ENCODE measurements at places on chromosomes 6 and 20. TPM values are rescaled to one million over a fixed set of nuclear protein-coding genes. Genes with fewer than 3 reads are reported as not detected.

FRS3 gene
- 1.5 TPM for total RNA-seq

HLA-DRB5 gene
- not detected for total RNA-seq

TTBK1 gene
- total RNA-seq, result not detected

DNA sequence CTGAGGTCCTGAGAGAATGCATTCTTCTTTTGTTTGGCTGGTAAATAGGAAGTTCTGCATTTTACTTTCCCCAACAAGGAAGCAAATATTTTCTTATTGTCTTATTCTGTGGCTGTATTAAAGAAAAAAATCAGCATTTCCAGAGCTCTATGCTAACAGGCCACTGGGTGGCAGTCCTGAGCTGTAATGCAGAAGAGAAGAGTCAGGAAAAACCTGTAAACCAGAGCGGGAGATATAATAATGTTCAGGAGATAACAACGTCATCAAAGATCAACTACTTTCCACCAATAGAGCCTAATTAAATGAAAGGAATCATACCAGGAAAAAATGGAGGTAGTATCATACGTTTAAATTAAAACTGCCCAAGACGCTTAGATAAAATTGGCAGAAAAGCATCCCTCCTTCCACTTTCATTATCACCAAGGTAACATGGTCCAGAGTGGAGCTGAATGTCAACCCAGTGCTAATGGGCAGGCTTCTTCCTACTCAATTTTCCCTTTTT, 55.6 kb upstream of the CARMIL1 start:
- no peaks in the 10 kb centered on the region for H3K36me3 ChIP-seq
- H3K27ac ChIP-seq, result no peak overlapping the region
- H3K27me3 ChIP-seq, result no peaks in the 10 kb centered on the region
- peak overlapping the region; percentile 15 for H3K4me3 ChIP-seq
- H3K4me1 ChIP-seq, result peaks cover 7% of the 10 kb centered on the region

DNA sequence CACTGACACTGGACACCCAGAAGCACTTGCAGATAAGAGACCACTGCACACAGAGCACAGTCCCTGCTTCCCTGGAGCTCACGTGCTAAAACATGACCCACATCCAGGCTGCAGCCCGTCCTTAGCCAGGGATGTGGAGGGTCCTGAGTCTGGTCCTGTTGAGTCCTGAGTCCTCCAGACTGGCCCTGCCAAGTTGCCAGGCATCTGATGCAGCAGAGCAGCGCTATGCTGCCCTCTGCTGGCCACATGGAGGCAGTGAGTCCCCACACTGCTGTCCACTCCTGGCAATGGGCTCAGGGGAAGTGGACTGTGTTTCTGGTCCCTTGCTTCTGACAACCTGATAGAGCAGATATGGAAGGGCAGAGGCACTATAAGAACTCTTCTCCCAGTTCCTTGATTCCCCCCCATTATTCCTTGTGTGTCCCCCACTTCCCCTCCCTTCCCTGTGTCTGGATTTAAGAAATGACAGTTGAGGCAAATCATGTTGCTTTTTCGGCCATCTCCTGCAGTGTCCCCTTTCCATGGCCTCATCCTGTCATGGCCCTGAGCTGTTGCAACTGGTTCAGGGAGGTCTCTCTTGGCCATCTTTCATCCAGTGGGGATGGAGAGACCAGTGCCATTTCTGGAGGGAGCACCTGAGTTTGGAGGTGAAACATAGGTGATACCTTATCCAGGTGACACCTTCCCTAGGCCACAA, 86.0 kb downstream of the DHX35 start:
- H3K27ac ChIP-seq, result no peak overlapping the region
- DNase-seq, result peak; percentile 72
- H3K27me3 ChIP-seq, result no peaks in the 10 kb centered on the region
- H3K36me3 ChIP-seq, result peaks cover 4% of the 10 kb centered on the region
- no peak overlapping the region for H3K4me3 ChIP-seq

- no peaks in the 10 kb centered on the region for H3K4me1 ChIP-seq
- peaks cover 97% of the 10 kb centered on the region for H3K36me3 ChIP-seq
- no peak overlapping the region for H3K4me3 ChIP-seq
- no peak for DNase-seq
- no peaks in the 10 kb centered on the region for H3K27me3 ChIP-seq
Observed at GRCh38 chr20:35006531-35006971, 50.9 kb downstream of the MYH7B start.

- peaks cover 17% of the 10 kb centered on the region for H3K4me1 ChIP-seq
- H3K36me3 ChIP-seq, result peaks cover 39% of the 10 kb centered on the region
- DNase-seq, result no peak
- H3K4me3 ChIP-seq, result peak overlapping the region; percentile 66
- H3K27ac ChIP-seq, result peak overlapping the region; percentile 85
Observed at GRCh38 chr6:26457264-26457805, 420 bp upstream of the BTN2A1 start.
